Tibial nerve (tissue), 4 donors: ENCODE measurements at places on chromosomes 3 and 15.

DNA sequence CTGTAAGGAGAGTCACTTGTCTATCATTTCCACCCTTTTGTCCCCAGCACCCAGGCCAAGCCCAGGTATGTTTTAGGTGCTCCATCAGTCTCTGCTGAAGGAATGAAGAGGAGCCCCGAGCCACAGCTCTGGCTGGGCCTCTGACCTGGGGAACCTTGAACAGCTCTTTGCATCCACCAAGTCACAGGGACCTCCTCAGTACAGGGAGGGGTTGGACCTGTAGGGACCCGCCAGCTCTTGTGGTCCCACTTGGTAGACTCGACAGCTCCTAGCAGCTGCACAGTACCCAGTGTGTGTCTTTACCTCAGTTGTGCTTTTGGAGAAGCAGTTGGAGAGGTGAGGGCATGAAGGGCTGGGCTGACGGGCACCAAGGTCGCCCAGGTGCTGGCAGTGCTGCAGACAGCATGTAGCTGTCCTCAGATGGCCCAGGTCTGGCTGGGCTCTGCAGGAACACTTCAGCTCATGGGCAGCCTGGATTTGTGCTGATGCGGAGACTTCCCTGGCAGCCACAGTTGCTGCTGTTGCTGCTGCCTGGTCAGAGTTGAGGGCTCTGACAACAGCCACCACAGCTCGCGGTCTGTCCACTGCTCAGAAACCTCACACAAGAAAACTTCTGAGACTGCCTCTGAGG, 123.6 kb downstream of the CACNA1D start:
- H3K4me3 ChIP-seq = no peak overlapping the region
- DNase-seq = no peak
- no peaks in the 10 kb centered on the region for H3K27me3 ChIP-seq
- H3K36me3 ChIP-seq = no peaks in the 10 kb centered on the region

GRCh38 chr3:99023590-99024192, 122.2 kb upstream of the DCBLD2 start:
- no peak overlapping the region for H3K4me3 ChIP-seq
- DNase-seq = peak; percentile 25
- no peaks in the 10 kb centered on the region for H3K36me3 ChIP-seq
- H3K27ac ChIP-seq = no peak overlapping the region
- no peaks in the 10 kb centered on the region for H3K27me3 ChIP-seq

DNA sequence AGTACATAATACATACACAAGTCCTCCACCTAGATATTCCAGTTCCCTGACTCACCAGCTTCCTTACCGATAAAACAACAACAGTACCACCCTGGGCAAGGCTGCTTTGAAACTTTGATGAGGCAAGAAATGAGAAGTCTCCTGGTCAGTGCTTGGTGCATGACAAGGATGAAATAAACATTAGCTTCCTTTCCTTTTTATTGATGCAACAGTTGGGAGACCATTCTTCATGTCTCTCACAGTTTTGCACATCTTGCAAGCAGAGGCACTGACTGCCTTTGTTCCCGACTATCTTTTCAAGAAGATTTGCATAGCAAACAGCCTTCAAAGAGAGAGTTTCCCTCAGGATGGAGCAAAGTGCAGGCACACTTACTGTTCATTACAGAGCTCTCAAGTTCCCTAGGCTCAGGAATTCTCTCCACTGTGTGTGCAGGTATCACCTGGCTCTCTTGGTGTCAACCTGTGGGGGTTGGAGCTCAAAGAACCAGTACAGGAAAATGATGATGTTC, 65.2 kb downstream of the MYLK start:
- no peak for DNase-seq
- no peaks in the 10 kb centered on the region for H3K27me3 ChIP-seq
- H3K36me3 ChIP-seq = no peaks in the 10 kb centered on the region
- no peak overlapping the region for H3K27ac ChIP-seq

DNA sequence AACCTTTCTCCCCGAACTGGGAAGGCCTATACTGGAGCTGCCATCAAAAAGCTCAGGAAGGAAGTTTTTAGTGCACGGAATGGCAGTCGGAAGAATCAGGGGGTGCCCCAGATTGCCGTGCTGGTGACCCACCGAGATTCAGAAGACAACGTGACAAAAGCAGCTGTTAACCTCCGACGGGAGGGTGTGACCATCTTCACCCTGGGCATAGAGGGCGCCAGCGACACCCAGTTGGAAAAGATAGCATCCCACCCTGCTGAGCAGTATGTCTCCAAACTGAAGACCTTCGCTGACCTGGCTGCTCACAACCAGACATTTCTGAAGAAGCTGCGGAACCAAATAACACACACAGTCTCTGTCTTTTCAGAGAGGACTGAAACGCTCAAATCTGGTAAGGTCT, 48.2 kb downstream of the COL6A6 start:
- no peaks in the 10 kb centered on the region for H3K36me3 ChIP-seq
- DNase-seq = no peak
- H3K4me3 ChIP-seq = no peak overlapping the region
- H3K27ac ChIP-seq = no peak overlapping the region

DNA sequence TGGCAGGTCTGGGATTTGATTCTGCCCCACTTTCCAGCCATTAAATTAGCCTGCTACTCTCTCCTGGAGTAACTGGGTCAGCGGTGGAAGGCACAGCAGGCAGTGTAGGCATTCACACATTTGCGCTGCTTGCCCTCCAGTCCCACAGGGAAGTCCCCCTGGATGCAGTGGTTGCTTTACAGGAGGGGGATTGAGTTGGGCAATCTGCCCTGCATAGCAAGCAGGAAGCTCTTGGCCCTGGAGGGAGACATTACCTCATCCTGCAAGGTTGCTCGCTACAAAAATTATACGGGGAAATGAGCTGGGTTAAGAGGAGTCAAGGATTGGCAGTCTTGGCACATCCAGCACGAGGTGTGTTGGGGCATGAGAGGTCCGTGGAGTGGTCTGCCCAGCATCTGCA, 14.8 kb downstream of the MCM2 start:
- H3K27ac ChIP-seq = no peak overlapping the region
- no peaks in the 10 kb centered on the region for H3K27me3 ChIP-seq
- no peak overlapping the region for H3K4me3 ChIP-seq
- H3K4me1 ChIP-seq = no peaks in the 10 kb centered on the region

GRCh38 chr3:152610622-152611021, 224.3 kb upstream of the P2RY1 start:
- no peak overlapping the region for H3K27ac ChIP-seq
- no peaks in the 10 kb centered on the region for H3K36me3 ChIP-seq
- H3K4me1 ChIP-seq = peaks cover 16% of the 10 kb centered on the region
- no peak for DNase-seq
- no peaks in the 10 kb centered on the region for H3K27me3 ChIP-seq
- H3K4me3 ChIP-seq = no peak overlapping the region
